ENCODE measurements at places on chromosomes 3 and 15. TPM values are rescaled to one million over a fixed set of nuclear protein-coding genes. Genes with fewer than 3 reads are reported as not detected.

- peak; percentile 85 for DNase-seq
Observed at GRCh38 chr15:34583399-34584329, at the start of gene GOLGA8B. Gene GOLGA8B (minus strand): TSS chr15:34583651. CDS start chr15:34535912, 47,739 bp downstream.

- no peak for DNase-seq
Observed at GRCh38 chr3:180959691-180960090, 29.8 kb downstream of the DNAJC19 start.

Gene KIF23
- total RNA-seq = 0.20 TPM

Gene KBTBD13
- total RNA-seq = not detected

Gene WDR93
- total RNA-seq = not detected

DNA sequence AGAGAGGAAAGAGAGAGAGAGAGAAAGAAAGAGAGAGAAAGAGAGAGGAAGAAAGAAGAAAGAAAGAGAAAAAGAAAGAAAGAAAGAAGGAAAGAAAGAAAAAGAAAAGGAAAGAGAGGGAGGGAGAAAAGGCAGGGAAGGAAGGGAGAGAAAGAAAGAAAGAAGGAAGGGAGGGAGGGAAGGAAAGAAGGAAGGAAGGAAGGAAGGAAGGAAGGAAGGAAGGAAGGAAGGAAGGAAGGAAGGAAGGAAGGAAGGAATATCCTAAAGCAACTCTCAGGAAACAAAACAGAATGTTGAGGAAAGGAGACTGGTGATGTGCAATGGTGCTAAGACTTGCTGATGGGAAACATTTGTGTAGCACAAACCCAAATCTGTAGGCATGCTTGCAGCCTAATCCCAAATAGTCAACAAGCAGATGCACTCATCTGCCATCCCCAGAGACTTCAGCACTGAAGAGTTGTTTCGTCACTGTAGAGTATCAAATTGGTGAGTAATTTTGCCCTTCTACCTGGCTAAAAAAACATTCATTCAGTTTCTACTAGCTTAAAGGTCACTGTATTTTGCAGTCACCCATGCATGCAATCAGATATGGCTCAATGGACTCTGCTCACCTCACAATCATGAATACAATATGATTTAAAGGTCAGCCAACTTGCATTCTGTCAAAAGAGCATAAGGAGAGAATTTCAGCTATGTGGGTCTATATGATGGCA lies 480.3 kb downstream of the FGF12 start:
- DNase-seq = no peak

Gene NRROS
- total RNA-seq = 18.7 TPM

Gene AP4E1
- 13.4 TPM for total RNA-seq

DNA sequence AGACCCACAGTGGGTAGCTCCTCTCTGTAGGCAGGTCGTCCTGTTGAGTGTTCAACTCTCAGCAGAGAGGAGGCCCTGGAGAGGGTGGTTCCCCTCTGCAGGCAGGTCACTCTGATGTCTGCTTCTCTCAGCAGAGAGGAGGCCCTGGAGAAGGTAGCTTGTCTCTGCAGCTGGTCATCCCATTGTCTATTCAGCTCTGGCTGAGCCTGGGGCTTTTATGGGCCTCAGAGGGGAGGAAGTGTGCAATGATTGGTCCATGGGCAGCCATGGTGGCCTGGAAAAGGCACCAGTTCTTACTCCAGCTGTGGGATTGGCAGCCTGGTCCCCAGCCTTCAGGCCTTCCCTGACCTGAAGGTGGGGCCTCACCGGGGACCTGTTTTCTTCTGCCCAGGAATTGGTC lies 52.9 kb downstream of the PPCDC start:
- no peak for DNase-seq

GRCh38 chr15:68285259-68285980 lies 7.9 kb downstream of the FEM1B start:
- DNase-seq = no peak

DNA sequence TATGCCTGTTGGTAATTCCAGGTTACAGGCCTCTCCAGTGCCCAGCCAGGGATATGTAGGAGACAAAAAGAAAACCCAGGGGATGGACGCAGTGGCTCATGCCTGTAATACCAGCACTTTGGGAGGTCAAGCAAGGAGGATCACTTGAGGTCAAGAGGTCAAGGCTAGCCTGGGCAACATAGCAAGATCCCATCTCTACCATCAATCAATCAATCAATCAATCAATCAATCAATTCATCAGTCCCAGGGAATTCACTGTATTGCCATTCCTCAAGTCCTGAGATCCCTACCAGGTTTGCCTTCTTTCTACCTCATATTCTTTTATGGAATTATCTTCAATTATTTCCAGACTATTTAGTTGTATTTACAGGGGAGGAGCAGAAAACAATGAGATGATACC lies 82.2 kb downstream of the DHX30 start:
- no peak for DNase-seq

Gene ZCWPW2
- total RNA-seq = 1.5 TPM

DNA sequence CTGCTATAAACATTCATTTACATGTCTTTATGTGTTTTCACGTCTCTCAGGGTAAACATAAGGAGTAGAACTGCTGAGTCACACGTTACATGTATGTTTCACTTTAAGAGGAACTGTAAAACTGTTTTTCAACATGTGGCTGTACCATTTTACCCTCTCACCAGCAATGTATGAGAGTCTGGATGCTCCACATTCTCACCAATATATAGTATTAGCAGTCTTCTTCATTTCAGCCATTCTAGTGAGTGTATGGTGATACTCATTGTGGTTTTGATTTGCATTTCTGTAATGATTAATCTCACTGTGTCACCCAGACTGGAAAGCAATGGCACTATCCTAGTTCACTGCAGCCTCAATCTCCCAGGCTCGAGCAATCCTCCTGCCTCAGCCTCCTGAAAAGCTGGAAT lies 37.1 kb downstream of the PHC3 start:
- DNase-seq = no peak

GRCh38 chr3:59605318-59605717 lies 555.5 kb upstream of the CFAP20DC start:
- DNase-seq = no peak

GRCh38 chr15:92881211-92881754 lies 18.8 kb upstream of the CHD2 start:
- no peak for DNase-seq

Gene ZNF620
- 3.8 TPM for total RNA-seq
